GM23338 (cell line): ENCODE measurements at places on chromosomes 16 and 17. TPM values are rescaled to one million over a fixed set of nuclear protein-coding genes. Genes with fewer than 3 reads are reported as not detected.

SHPK gene
- total RNA-seq: 34.3 and 36.7 TPM in 2 replicates

GRCh38 chr17:65017207-65017774, 39.2 kb downstream of the GNA13 start:
- DNase-seq: peak; percentile 37

- peak; percentile 76 for DNase-seq
These were observed 583 bp upstream of the ZNF747 start for GRCh38 chr16:30535106-30535776.

GPR139 gene
- 1.8 and 2.3 TPM in 2 replicates for total RNA-seq

CAPNS2 gene
- total RNA-seq: 0.27 and 0.83 TPM in 2 replicates

- DNase-seq: no peak
These were observed 58.3 kb upstream of the LGALS9 start for GRCh38 chr17:27572665-27573064.

SLC4A1 gene
- not detected in 2 replicates for total RNA-seq

DNA sequence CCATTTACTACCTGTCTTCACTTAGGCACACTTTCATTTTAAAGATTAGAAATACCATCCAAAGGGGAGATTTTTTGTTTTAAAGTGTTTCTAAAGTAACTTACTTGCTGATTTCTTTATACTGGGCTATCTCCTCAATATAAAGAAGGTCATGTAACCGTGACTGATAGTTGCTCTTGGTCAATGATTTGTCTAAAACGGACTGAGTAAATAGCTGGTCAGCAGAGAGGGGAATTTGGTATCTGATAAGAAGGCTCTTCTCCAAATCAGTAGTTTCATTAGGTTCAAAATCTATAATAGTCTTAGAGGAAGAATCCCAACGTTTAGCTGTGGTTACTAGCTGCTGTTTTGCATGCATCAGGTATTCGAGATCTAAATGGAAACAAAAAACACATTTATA, 66.4 kb downstream of the HELZ start:
- no peak for DNase-seq

SLC16A6 gene
- total RNA-seq: 0.35 TPM in 1 of 2 replicates, not detected in the other

DNA sequence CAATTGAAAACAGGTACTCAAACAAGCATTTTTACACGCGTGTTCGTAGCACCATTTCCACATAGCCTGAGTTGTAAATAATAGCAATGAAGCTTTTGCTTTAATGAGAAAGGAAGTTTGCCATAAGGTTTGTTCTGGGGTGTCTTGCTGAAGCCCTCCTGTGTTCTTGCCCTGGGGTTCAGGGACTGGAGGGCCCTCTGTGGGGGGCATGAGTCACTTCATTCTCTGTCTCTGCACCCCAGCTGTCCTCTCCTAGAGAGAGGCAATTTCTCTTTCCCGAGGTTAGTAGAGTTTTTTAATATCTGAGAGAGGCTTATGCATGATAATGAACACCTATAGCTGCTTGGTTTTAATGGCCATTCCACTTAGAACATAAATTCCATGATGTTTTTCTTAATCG, 9.6 kb downstream of the AFMID start:
- no peak for DNase-seq

DNA sequence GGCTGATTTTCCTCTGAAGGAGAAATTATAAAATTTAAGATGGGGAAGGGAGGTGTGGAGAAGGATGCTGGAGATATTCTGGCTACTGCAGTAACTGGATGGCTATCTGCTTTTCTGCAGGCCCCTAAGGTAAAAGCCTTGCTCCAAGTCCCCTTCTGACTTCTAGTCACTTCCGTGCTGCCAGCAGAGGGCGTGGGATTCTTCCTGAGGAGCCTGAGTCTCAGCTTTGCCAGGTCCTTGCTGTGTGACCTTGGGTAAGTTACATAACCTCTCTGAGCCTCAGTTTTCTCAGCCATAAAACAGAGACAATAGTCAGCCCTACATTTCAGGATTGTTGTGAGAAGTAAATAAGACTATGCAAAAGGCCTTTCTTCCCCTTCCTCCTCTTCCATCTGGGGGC, 24.3 kb upstream of the TMEM220 start:
- peak; percentile 91 for DNase-seq

OR1F1 gene
- total RNA-seq: 0.38 TPM in 1 of 2 replicates, not detected in the other

DNA sequence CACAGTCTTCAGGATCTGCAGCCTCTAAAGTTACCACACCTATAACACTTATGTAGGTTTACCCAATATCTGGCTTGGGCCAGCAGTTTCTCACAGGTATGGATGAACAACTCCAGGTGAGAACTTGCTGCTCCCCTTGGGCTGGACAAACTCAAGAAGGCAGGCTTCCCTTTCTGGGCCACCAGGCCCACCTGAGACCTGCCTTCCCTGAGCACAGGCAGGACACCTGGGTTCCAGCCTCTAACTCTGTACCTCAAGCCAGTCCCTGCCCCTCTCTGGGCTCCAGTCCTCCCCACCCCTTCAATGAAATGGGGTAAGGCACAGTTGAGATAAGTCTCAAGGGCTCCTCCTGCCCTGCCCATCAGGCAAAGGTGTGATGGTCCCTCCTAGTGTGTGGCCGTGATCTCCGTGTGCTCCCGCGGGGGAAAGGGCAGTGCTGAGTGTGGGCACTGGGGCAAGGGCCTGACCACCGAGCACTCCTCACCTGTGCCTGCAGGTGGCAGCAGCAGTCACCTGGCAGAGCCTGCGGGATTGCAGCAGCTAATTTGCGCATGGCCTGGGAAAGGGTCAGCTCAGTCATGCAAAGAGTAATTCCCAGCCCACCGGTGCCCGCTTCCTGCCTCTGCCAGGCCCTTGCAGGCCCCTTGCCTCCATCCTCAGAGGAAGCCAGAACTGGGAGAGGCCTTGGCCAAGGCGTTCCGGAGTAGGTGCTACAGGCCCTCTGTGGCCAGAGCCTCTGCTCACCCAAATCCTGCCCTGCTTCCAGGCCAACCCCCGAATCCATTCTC, 28.2 kb upstream of the ADGRG1 start:
- peak; percentile 88 for DNase-seq

GRCh38 chr17:35947156-35947585, 3.7 kb upstream of the LYZL6 start:
- peak; percentile 90 for DNase-seq

TUBD1 gene
- 13.8 and 17.6 TPM in 2 replicates for total RNA-seq

KRT20 gene
- total RNA-seq: not detected in 2 replicates

DNA sequence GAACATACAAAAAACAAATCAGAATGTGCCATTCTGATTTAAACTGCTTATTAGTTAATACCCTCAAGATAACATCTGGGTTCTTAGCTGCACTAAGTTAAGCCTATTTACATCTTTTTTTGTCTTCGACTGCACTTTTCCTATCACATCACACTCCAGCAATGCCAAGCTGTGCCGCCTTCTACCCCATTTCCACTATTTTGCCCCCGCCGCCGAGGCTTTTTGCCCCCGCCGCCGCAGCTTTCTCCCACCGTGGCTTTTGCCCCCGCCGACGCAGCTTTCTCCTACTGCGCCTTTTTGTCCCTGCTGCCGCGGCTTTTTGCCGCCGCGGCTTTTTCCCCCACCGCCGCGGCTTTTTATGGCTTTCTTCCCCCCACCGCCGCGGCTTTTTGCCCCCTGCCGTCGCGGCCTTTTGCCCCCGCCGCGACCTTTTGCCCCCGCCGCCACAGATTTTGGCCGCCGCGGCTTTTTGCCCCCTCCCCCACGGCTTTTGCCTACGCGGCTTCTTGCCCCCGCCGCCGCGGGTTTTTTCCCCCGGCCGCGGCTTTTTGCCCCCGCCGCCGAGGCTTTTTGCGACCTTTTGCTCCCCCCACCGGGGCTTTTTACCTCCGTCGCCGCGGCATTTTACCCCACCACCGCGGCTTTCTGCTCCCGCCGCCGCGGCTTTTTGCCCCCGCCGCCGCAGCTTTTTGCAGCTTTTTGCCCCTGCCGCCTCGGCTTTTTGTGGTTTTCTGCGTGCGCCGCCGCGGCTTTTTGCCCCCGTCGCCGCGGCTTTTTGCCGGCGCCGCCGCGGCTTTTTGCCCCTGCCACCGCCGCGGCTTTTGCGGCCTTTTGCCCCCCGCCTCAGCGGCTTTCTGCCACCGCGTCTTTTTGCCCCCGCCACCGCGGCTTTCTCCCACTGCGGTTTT, 331.4 kb upstream of the WSB1 start:
- no peak for DNase-seq

GRCh38 chr16:6600167-6600566, 732.5 kb upstream of the RBFOX1 start:
- DNase-seq: no peak

DNA sequence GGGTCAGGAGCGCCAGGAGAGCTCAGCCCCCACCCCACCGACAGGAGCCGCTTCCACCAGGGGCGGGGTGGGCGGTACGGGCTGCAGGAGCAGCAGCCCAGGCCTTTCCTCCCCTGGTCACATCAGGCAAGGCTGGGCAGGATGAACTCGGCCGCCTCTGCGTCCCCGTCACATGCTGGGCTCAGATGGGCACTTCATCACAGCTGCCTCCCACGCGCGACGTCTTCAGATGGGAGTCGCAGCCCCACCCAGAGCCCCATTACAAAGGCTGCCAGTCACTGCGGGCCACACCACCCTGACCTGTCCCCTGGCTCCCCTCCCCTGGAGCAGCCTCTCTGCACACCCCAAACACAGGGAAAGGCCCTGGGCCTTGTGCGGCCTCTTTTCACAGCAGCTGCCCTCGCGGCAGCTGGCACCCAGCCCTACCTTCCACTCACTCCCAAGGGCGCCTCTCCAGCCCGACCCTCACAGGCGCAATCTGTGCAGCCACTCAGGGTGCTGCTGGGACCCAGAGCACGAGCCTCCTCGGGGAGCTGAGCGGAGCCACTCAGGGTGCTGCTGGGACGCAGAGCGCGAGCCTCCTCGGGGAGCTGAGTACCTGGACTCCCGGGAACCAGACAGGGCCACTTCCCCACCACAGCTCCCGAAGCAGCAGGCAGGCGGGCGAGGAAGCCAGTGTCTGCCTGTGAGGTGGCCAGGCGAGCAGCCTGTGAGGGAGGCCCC, 4.7 kb downstream of the ZNF598 start:
- no peak for DNase-seq

- DNase-seq: peak; percentile 83
These were observed 6.9 kb upstream of the CHMP6 start for GRCh38 chr17:80984749-80985148.

CCL14 gene
- not detected in 2 replicates for total RNA-seq

GRCh38 chr16:50742576-50743200, 802 bp downstream of the CYLD start:
- peak; percentile 55 for DNase-seq

DNA sequence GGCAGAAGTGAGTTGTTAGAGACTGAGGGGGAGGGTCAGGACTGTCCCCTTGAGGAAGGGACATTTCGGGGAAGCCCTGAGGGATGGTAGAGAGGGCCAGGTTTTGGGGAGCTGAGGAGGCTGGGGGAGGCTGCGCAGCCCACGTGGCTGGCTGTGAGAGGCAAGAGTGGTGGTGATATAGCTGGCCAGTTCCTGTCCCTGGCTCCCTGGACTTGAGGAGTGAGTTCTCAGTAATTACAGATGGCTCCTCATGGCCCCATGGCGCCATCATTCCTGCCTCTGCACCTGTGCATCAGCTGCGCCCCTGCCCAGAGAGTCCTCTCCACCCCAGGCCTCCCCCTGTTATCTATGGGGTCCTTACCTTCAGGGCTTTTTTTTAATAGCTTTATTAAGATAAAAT, 30.3 kb downstream of the MPRIP start:
- DNase-seq: no peak

DNA sequence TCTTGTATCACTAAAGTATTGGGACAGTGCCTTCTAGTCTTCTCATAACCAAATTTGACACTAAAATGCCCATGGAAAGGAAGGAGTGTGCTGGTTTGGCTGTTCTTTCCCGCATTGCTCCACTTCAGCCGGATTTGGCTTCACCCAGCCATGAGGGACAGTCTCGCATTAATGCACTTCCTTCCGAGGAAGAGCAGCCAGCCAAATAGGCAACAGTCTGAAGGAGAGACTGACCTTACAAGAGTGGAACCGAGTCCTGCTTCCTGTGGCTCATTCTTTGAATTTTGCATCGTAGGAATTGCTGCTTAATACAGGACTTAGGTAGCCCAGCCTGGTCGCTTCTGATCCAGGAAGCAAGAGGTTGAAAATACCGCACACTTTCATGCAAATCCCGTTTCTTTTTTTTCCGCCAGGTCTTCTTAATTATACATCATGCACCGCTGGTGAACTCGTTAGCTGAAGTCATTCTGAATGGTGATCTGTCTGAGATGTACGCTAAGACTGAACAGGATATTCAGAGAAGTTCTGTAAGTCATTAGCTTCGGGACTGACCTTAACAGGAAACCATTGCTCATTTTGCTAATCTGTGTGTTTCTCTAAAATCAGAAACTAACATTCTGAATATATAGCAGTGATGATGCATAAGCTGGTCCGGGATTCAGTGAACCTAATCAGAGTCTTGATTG, 38.2 kb downstream of the CLEC16A start:
- no peak for DNase-seq

- no peak for DNase-seq
These were observed 168.2 kb downstream of the CYLD start for GRCh38 chr16:50909831-50910735.

GRCh38 chr17:44210342-44211192, 8.9 kb downstream of the UBTF start:
- DNase-seq: peak; percentile 94

DNA sequence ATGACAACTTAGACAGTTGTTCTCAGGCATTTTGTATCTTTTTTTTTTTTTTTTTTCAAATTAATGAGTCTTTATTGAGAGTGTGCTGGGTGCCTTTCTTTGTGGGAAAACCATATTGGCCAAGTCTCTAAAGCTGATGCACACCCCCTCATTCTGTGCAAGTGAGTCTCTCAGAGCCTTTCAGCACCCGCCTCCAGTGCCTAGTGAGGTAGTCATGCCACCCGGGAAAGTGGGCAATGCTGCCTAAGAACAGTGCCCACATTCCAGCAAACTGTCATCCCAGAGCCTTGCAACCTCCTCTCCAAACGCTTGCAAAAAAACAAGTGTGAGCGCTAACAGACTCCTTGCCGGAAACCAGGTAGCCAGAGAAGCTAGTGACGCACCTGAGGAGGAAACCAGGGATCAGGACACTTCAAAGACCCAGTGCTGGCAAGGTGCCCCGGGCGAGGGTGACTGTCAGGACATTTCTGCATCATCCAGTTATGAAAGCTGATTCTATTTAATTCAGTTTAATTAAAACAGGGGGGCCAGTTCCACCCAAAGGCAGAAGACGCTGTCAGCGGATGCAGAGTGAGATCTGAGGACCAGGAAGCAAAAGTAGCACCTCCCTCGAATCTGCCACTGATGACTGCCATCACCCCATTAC, 34.9 kb downstream of the SMARCE1 start:
- no peak for DNase-seq
